CD4-positive, alpha-beta T cell treated with Interleukin-21 for 1 hour (primary cell): ENCODE measurements at places on chromosomes 12 and 14.

DNA sequence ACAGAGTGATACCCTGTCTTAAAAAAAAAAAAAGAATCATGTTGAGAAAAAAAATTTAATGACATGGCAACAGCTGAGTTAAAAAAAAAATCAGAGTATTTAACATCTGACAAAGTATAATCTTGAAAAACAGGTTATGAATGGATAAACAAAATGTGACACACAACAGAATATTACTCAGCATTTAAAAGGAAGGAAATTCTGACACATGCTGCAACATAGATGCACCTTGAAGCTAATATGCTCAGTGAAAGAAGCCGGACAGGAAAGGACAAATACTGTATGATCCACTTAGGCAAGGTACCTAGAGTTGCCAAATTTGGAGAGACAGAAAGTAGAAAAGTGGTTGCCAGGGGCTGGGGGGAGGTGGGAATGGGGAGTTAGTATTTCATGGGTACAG, 19.4 kb upstream of the EIF2B2 start:
- no peak for DNase-seq

DNA sequence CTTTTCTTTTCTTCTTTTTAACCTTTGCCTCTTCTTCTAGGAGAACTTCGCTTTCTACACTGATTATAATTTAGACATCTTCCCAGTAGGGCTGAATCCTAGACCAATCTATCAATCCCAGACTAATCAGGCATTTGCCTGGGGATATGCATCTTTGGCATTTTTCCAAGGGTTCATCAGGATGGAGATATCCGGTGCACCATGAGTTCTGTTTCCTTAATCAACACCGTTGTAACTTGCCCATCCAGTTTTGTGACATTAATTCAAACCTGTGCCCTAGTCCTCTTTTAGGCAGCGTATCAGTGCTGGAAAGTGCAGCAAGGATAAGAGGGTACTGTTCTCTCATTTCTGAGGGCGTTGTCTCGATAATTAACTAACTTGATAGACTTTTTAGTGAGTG, 617 bp upstream of the MGP start:
- DNase-seq, result no peak

DNA sequence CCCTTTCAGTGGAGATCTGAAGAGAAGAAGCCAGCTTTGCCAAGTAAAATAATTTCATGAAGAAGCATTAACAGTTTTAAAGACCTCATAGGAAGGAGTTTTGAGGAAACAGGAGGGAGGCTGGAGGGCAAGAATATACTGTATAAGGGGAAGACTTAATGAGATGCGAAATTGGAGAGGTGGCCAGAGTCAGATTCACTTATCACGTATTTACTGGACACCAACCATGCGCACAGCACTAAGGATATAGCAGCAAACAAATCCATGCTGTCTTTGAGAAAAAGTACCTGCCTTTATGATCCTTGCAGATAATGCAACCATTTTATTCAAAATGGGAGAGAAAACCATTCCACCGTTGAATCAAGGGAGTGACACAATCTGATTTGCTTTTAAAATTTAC, 100.3 kb downstream of the ERC1 start:
- DNase-seq, result no peak

DNA sequence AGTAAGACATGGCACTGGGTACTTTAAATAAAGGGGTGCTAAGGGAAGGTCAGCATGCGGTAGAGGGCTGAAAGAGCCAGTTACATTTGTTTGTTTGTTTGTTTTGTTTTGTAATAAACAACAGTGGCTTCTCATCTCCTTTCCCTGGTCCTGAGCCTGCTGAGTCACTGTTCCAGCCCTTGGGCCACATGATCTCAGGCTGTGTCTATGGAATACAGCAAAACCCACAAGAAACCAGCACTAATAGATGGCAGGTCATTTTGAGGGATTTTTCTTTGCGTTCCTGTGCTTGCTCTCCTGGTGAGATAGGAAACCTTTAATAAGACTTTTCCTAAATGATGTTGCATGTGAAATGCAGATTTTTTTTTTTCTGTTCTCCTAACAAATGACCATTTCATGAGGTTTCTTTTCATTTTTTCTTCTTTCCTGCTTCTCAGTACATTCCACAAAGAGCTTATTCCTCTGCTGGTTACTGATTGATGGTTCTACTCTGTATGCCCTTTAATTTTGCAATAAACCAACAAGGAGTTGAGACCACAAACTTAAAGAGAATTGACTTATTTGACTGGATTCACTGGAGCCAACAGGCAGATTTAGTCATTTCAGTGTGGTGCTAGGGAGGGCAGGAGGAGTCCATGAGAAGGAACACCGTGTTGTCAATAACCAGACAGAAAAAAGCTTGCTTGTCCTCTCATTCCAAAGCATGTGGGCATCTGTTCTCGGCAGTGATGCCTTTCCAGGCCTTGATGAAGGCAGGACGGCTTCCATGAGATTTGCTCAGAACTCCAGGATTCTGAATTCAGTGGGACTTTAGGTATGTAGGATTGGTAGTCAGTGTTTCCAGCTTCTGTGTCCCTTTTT, 459.2 kb downstream of the RAD51B start:
- DNase-seq, result no peak

DNA sequence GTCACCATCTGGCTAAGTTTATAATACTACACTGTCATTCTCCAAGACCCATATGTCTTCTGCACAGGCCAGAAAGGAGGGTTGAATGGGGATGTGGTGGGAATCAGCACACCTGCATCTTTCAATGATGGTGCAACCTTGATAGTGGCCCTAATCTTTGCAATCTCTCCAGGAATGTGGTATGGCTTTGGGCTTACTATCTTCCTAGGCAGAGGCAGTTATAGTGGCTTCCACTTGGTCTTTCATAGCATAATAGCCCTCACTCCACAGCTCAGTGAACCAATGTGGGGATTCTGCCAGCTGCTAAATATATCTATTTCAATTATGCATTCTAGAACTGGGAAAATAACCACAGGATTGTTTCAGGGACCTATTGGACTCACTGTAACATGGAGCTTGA, 61.8 kb upstream of the ATP2B1 start:
- DNase-seq, result no peak

- no peak for DNase-seq
These were observed 14.7 kb downstream of the RITA1 start for GRCh38 chr12:113200021-113200797.

DNA sequence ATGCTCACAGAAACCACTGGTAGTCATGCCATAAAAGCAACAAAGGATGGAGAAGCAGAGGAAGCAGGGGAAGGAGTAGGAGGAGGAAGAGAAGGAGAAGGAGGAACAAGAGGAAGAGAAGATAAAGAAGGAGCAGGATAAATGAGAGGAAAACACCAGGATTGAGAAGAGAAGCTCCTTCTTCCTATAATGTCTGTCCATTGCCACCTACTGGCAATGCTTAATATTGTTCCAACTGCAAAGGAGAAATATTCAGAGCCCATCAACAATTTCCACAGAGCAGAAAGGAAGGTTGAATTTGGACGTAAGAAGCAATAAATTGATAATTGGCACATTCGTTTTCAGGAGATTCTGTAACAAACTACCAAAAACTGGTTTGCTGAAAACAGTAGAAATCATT, 898.4 kb downstream of the SLC16A7 start:
- no peak for DNase-seq

DNA sequence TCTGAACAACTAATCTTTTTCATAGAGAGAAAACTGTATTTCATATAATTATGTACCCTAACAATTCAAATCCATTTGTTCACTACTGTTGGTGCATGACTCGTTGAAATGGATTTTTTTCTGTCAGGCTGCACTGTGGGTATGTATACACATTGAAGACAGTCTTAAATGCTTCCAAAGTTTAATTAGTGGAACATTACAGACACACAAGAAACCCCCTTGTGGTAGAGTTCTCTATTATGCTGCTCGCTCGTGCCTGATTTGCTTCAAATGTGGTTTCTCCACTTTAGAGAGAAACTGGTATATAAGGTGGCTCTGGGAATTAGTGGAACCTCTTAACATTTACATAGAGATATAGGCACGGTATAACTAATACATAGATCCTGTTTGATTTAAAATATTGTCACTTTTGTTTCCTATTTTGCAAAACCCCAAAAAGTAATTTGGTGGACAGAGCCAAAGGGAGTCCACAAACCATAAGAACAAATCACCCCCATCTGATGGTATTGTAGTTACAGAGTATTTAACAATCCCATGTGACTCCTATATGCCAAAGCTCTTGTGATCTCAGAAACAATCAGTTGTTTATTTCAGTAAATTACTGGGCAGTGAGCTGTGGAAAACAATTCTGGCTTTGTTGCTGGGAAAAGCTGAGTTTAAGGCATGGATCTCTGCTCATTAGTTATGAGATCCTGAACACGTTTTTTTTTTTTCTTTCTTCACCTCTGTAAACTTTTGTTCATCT, 159.5 kb downstream of the BRMS1L start:
- no peak for DNase-seq

DNA sequence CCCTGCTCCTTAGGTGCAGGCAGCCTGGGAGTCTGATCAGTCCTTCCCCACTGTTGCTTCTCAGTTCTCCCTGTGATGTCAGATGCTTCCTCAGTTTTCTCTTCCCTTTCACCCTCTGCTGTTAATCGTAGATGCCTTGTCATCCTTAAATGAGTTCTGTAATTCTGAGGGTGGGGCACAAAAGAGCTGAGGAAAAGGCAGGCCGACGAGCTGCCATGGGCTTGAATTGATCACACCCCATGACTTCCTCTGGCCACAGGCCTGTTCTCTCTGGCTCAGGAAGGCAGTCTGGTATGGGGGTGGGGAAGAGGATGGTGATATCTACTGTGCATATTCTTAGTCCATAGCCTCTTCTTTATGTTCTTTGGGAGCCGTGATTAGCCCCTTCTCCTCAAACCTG, 5.2 kb upstream of the AP1G2 start:
- DNase-seq, result no peak

DNA sequence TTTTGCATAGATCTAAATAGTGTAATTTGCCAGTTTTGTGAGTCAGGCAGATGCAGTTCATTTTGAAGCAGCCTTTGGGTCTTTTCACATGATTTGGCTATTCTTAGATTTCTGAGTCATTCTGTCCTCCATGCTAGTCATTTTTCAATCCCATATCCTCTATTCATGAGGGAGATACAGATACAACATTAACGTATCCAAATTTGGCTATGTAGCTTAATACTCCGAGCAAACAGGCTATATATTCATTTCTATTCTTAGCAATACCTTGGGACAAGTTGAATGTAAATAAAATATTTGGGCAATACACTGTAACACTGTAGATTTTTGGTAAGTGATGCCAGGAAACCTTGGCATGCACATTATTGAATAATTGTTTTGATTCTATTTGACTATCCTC, 270.7 kb upstream of the PDE3A start:
- DNase-seq, result no peak

- DNase-seq, result no peak
These were observed 507 bp upstream of the CD9 start for GRCh38 chr12:6199531-6200255.

DNA sequence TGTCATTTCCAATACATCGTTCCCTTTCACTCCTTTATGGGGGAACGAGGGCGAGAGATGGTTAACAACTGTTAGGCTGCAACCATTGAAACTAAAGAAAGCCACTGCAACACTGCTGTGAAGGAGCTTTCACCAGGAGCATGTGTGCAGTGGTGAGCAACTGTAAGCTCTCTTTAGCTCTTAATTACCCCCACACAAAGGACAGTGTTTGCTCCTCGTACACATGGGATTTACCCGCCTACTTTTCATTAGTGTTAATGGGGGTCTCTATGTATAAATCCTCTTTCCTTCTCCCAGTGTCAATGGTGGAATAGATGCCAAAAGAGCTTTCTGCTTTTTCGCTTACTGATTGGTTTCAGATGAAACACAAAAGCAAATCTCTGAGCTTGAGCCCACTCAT, 343.1 kb downstream of the FLRT2 start:
- no peak for DNase-seq

GRCh38 chr12:100234591-100235304, 32.1 kb downstream of the DEPDC4 start:
- peak; percentile 32 for DNase-seq

- DNase-seq, result no peak
These were observed 12.6 kb downstream of the CMTM5 start for GRCh38 chr14:23389396-23389795.

GRCh38 chr12:48789858-48790326, 1.0 kb upstream of the ADCY6 start:
- DNase-seq, result no peak

GRCh38 chr12:99151744-99152143, 495.8 kb upstream of the GARIN6 start:
- no peak for DNase-seq

GRCh38 chr12:75632442-75632841, 121.0 kb upstream of the KRR1 start:
- DNase-seq, result no peak

DNA sequence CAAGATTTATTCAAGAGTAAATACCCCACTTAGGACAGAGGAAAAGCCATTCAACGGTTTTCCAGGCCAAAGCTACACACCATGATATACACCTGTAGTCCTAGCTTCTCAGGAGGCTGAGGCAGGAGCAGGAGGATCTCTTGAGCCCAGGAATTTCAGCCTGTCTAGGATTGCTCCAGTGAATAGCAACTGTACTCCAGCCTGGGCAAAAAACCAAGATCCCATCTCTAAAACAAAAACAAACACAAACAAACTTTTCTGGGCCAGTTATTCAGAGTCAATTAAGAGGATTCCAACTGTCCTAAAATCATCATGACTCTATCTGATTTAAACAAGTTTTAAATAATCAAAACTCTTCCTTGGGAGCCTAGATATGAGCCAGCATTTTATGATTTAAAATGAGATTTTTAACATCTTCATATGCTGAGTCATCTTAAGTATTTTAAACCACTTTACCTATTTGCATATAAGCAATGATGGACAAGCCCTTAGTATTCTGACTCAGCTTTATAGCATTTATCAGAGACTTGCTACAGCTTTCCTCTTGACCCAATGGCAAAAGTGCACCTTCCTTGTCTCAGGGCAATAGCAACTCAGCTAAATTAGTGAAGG, 77.1 kb downstream of the KCNMB4 start:
- no peak for DNase-seq

- DNase-seq, result no peak
These were observed 1.4 kb downstream of the COCH start for GRCh38 chr14:30875788-30876053.

GRCh38 chr14:50875359-50876070, 3.7 kb downstream of the ABHD12B start:
- DNase-seq, result peak; percentile 62
